ENCODE measurements at places on chromosomes 12 and 14.

DNA sequence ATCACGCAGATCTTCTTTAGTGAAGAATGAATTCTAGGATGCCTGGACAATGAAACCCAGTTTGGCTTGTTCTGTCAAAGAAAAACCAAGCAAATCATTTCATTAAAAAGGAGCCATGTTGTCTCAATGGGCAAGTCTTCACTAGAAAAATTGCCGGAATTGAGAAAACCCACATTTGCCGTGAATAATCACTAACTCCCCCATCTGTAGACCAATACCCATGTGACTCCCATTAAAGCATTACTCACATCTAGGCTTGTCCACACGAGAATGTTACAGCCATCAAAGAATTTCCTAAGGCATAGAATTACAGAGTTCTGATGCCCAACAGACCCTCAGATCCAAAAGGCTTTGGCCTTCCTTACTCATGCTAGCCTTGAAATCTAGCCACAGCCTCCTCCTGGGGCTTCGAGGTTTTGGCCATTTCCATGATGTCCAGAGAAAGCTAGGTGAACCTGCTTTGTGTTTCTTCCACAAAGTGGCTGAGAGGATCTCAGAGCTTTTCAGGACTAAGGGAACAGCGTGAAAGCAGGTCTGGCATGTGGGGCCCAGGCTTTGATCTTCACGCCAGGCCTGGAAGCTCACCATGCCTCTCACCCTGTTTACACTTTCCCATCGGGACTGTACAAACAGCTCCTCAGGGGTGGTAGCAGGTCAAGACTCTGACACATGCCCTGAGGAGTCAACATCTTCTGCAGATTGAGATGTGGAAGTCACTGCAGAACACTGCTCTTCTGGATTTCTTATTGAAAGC lies 12.1 kb downstream of the SLC7A8 start:
- DNase-seq, result no peak

GRCh38 chr14:64191756-64192155 lies 102.4 kb downstream of the ESR2 start:
- DNase-seq, result no peak

GRCh38 chr12:108764540-108765288 lies 33.4 kb upstream of the CORO1C start:
- no peak for DNase-seq

DNA sequence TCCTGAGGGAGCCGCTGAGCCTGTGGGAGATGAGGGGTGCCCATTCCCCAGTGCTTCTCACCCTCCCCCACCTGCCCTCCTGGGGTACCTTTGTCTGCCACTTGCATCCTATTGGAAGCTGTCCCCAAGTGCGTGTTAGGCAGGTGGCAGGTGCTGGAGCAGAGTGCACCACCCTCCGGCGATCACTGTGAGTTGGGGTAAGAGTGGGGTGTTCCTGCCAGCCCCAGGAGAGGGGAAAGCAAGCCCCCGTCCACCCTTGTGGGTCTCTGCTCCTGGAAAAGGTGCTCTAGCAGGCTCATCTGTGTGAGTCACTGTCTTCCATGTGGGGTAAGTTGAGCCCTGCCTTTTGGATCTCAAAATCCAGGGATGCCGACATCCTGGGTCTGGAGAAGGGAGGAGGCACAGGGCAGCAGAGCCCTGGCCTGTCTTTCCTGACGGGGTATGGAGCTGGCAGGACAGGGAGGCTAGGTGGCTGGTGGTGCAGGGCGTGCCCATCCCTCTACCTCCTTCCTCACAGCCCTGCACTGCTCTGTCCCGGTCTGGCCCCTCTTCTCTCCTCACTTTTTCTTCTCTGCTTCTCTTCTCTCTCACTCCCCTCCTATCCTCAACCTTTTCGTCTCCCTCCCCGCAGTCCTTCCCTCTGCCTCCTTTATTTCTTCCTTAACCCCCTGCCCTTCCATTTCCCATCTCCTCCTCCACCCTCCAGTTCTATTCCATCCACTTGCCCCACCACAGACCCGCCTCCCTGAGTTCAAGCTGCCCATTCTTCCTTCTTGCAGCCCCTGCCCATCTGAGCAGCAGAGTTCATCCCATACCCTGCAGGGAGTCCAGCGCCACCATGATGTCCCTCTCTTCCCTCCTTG lies 20.1 kb upstream of the KRT7 start:
- no peak for DNase-seq

GRCh38 chr12:43453761-43454160 lies 98.2 kb downstream of the ADAMTS20 start:
- DNase-seq, result no peak

- no peak for DNase-seq
These were observed 41.2 kb upstream of the G2E3 start for GRCh38 chr14:30517737-30518136.

DNA sequence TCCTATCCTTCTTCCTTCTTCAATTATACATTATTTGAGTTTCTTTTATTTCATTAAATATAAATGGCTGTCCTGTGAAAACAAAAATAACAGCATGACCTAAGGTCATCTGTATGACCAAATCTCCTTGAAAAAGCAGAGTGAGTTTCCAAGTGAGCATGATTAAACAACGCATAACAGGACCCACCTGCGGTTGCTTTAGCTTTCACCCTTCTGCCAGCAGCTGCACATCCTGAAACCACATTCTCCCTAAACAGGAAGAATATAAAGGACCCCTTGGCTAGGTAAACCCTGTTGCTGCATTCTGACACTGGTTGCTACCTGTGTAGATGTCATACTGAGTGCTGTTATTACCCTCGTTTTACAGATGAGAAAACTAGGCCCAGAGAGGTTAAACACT lies 42.8 kb upstream of the CPM start:
- DNase-seq, result no peak

DNA sequence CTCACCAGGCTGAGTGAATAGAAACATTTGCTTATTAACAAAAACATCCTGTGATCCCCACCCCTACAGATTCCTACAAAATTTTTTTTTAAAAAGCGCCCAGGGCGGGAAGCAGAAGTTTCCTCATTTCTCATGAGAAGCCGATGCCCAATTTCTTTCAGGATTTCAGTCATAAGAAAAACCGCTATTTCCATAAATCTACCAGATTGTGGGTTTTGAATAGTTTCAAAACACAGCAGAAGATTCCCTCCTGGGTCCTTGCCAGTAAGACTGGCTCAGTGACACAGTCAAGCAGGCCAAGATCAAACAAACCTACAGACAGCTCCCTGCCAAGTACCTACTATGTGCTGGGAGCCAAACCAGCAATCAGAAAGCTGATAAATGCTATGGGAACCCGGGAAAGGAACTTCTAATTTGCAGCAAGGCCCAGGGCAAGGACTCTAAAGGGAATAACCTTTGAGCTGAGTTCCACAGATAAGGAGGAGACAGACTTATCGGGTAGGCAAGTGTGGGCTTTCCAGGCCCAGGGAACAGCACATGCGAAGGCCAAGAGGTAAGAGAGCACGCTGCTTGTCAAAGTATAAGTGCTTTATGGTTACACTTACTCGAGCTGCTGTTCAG lies 68.7 kb downstream of the CCDC88C start:
- DNase-seq, result no peak

GRCh38 chr14:39246618-39247017 lies 12.9 kb downstream of the MIA2 start:
- no peak for DNase-seq

- DNase-seq, result no peak
These were observed 991.4 kb downstream of the NRXN3 start for GRCh38 chr14:79161571-79161970.

DNA sequence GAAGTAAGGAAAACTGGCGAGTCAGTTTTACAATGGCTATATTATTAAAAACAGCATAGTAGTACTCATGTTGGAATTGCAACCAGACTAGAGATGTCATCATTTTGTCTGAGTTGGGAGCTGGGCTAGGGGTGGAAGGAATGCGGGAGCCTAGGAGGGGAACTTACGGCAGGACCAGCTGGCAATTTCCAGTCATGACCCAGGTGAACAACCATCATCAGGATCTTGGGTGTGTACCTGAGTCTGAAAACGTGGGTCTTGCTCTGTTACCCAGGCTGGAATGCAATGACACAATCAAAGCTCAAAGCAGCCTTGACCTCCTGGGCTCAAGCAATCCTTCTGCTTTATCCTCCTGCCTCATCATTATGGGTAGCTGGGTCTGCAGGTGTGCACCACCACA lies 50.9 kb downstream of the ALG10B start:
- no peak for DNase-seq

GRCh38 chr12:68349220-68349621 lies 17.1 kb upstream of the MDM1 start:
- no peak for DNase-seq

GRCh38 chr14:61934385-61934784 lies 172.2 kb downstream of the SNAPC1 start:
- no peak for DNase-seq

- no peak for DNase-seq
These were observed 14.5 kb upstream of the HPD start for GRCh38 chr12:121873216-121873569.

DNA sequence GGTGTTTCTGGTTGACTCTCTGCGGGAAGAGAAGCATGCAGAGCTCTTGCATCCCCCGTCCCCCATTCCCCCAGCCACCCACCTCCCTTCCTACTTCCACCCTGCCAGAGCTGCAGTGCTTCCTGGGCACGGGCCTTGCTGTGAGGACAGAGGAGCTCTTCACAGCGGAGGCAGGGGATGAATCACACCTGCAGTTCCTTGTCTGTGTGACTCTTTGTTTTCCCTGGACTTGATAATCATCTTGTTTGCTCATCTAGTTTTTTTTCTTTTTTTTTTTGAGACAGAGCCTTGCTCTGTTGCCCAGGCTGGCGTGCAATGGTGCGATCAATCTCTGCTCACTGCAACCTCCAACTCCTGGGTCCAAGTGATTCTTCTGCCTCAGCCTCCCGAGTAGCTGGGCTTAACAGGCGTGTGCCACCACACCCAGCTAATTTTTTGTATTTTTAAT lies 27.8 kb downstream of the ANKRD9 start:
- no peak for DNase-seq

DNA sequence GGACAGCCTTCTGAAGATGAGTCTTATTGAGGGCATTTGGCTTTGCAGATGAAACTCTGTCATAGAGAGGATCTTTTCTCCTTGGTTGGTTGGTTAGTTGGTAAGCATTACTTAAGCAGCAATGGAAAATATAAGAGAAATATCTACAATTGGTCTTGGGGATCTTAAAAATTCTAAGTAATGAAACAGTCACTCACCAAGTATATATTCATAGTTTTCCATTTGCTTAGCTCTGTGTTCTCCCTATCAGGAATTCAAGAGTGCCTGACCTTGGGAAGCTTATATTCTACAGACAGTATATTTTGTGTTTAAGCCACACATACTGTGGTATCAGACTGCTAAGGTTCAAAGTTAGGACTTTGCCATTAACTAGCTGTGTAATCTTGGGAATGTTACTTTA lies at the start of gene OR5AU1:
Gene OR5AU1, minus strand, starts transcription at position 101 of the 400 bp plus-strand sequence. CDS start 191 bp downstream, outside the sequence.
- DNase-seq, result no peak

- no peak for DNase-seq
These were observed 18.6 kb downstream of the GNS start for GRCh38 chr12:64740646-64741045.

- no peak for DNase-seq
These were observed 220.5 kb upstream of the ATXN7L3B start for GRCh38 chr12:74317078-74317601.

DNA sequence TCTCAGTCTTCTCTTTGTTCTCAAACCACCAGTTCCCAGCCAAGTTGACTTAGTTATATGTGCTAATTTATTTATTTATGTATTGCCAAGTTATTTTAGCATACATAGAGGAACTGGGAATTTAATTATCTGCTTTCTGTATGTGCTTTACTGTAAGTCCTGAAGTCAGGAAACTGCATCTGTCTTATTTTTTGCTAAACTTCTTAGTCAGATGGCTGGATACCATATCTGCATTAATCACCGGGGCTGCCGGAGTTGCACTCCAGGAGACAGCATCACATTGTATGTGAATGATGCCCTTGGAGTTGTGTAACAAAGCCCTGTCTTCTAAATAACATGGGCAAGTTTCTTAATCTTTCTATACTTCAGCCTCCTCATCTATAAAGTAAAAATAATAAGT lies 96.2 kb downstream of the MON2 start:
- DNase-seq, result no peak

GRCh38 chr14:50232276-50232642 lies 881 bp upstream of the SOS2 start:
- no peak for DNase-seq

GRCh38 chr12:115611477-115611876 lies 666.0 kb downstream of the MED13L start:
- DNase-seq, result no peak

DNA sequence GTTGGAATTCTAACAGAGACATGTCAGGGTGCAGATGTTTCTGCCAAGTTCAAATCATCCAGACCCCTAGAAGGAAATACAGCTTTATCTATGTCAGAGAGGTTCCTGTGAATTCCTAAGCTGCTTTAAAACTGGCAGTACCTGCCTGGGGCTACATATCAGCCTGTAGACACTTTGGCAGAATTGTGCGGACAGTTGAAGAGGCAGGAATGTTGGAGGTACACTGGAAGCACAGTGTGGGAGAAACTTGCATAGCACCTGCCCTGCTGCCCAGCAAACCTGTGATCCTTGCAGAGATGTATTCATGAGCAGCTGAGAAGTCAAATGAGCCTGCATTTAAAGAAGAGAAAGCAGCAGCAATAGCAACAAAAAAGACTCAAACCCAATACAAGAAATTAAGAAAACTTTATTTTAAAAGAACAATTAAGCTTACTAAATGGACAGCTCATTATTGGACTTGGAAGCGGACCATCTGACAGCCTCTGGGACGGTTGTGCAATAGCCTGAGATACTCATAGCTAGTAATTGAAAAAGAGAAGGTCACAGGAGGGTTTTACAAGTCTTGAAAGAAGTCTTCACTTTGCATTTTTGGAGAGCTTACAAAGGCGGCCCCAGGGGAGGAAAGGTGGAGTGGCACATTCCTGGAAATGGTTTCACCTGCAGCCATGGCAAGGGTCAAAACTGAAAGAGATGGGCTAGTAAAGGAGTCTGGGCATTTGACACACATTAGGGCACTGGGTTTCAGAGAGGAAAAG lies 280.9 kb upstream of the FLRT2 start:
- DNase-seq, result no peak

GRCh38 chr12:24906141-24906540 lies 42.8 kb downstream of the BCAT1 start:
- DNase-seq, result no peak

DNA sequence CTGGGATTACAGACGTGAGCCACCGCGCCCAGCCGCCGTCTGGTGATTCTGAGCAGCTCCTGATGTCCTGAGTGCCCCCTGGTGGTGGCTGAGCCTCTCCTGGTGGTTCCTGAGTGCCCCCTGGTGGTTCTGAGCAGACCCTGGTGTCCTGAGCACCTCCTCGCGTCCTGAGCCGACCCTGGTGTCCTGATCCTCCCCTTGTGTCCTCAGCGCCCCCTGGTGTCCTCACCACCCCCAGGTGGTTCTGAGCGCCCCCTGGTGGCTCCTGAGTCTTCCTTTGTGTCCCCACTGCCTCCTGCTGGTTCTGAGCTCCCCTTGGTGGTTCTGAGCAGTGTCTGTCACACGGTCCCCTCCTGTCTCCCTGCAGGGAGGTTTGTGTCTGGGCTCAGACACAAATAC lies 1304.9 kb downstream of the TMEM121 start:
- no peak for DNase-seq

DNA sequence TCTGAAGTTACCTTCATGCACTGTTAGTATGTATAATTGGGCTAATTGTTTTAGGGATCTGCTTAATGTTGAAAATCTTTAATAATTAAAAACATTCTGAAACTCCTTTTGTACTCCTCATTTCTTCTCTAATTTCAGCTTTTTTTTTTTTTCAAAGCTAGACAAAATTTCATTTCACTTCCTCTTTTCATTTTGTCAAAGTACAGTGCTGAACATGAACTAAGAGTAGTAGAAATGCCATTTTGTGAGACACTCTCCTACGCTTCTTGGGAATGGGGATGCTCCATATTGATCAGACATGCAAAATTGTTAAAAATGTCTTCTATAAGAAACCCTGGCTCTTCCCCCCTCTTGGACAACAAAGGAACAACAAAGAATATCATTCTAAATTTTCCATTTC lies 1.7 kb downstream of the ABCD2 start:
- no peak for DNase-seq

All from SIG-M5 (cell line).